ENCODE measurements at places on chromosomes 6 and 20.

- DNase-seq = no peak
Observed at GRCh38 chr6:27679308-27679963, 206.5 kb upstream of the ZNF184 start.

GRCh38 chr6:324116-324728 is 31.9 kb downstream of the DUSP22 start:
- no peak for DNase-seq

DNA sequence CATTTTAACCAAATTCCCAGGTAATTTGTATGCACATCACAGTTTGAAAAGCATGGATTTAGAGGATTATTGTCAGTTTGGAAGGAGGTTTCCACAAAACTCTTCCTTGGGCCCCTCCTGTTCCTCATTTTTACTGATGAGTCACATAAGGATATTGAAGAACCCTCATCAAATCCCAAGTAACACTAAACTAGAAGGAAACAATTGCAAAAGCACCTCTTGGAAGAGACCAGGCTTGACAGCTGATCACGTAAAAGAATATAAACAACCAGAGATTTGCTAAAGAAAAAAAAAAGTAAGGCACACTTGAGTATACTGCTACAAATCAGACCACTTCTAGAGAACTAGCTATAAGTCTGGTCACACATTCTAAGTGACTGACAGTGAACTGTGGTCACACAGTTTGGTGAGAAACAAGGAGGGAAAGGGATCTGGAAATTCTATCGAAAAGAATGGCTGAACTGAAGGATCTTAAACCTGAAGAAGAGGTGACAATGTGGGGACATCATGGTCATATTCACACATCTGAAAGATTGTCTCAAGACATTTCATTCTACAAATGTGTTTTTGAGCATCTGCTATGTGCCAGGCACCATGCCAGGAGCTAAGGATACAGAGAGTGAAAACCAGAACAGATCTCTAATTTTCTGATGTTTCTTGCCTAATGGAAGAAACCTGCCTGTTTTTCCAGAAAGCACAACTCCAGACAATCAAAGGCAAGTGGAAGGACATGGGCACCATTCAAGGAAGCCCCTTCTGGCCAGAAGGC is 24.1 kb downstream of the ZHX3 start:
- no peak for DNase-seq

- DNase-seq = no peak
Observed at GRCh38 chr6:111603040-111603439, 2.6 kb downstream of the TRAF3IP2 start.

DNA sequence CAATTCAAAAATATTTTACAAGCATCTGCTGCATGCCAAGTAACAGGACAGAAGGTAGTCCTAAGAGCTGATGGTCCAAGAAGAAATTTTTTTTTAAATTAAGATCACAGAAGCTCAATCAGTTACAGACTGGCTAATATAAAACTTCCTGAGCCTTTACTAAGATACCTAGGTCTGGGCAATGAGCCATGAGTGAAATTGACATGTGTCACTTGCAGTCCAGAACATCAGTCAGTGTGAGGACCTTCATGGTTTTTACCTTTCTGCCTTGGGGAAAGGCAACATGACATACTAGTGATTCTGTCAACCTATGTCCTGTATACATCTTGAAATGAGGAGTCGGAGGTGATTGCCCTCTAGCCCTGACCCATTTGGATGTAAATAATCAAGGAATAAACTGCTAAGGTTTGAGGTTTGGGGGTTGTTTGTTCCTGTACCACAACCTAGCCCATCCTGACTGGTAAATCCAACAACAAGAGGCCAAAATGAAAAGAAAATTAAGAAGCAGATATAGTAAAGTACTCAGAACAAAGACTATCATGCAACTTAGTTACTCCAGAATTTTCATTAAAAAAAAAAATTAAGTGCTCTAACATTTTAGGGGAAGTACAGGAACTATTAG is 70.0 kb downstream of the CNKSR3 start:
- no peak for DNase-seq

- no peak for DNase-seq
Observed at GRCh38 chr6:25295651-25296050, 16.5 kb downstream of the CARMIL1 start.

GRCh38 chr6:3835785-3836184 is 13.4 kb upstream of the FAM50B start:
- no peak for DNase-seq

GRCh38 chr20:49853640-49854039 is 41.0 kb downstream of the SLC9A8 start:
- peak; percentile 17 for DNase-seq

- DNase-seq = peak; percentile 64
Observed at GRCh38 chr6:14079433-14079832, 38.1 kb upstream of the CD83 start.

GRCh38 chr6:118867181-118867580 is 26.8 kb upstream of the ASF1A start:
- DNase-seq = no peak

GRCh38 chr6:146550911-146551310 is 7.3 kb downstream of the RAB32 start:
- DNase-seq = no peak

DNA sequence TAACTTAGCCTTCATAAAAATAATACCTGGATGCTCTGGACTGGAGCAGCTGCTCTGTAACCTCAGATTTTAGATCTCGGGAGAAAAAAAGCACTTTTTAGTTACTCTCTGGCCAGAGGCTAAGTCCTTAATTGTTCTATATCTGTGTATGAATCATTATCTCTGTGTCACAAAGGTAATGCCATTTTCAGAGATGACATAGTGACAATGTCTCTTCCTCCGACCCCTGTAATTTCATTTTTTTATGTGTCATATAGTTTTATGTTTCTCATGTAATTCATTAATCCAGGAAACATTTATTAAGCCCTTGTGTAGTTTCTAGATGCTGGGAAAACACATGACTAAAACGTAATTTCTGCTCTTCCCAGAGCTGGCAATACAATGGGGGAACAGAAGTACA is 55.6 kb downstream of the SENP6 start:
- DNase-seq = no peak

DNA sequence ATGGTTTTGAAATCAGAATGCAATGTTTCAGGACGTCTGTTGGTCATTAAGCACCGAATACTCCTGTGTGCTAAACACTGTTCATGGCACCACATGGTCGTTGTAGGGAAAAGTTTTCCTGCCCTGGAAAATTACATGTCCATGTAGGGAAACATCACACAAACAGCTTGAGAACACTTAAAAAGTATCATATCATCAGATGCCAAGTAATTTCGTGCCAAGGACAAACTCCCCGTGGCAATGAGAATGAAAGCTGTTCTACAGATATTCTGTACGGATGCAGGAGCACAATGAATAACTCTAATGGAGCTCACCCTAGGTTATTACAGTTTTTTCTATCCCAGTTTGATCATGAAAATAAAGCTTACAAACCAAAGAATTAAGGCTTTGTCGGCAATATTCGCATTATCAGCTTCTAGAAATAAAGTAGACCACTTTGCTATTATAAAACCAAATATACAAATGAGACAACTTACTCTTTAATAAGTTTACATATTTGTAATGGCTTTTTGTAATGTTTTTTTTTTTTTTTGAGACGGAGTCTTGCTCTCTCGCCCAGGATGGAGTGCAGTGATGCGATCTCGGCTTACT is 4.6 kb upstream of the DST start:
- no peak for DNase-seq

DNA sequence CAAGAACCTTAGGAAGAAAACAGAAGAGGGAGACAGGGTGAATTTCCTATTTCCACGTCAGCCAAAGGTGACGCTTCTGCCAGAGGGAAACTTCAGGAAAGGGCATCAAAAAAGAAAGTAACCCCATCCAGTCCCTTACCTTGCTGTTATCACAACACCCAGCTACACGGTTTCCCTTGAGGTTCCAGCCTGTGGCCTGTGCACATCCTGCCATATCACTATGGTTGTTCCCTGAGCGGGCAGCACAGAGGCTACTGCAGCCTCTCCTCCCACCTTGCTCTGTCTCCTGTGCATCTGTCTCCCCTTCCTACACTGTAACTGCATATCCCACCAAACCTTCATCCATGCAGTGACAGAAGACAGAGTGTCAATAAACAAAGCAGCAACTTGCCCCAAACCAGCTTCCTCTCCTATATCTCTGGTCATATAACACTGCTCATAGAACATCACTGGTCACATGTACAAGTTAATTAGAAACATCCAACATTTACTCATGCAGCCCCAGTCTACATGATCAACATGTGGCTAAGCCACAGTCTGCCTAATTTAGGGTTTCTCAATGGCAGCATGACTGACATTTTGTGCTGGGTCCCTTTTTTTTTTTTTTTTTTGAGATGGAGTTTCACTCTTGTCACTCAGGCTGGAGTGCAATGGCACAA is 54.7 kb downstream of the GFOD1 start:
- no peak for DNase-seq

DNA sequence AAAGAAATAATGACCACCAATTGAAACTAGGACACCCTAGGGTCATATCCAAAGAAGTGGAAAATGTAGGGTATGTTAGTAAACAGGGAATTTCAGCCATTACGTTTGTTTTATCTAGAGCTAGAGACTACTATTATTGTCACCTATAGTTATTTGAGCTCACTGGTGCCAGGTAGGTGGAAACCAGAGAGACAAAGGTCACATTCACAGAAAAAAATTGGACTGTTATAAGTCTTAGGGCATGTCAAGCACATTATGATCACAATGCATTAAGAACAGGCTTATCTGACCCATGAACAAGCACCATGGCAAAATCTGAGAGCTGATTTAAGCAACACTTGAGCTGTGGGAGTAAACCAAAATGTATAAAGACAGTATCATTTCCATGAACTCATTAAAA is 530.1 kb upstream of the CITED2 start:
- DNase-seq = no peak

DNA sequence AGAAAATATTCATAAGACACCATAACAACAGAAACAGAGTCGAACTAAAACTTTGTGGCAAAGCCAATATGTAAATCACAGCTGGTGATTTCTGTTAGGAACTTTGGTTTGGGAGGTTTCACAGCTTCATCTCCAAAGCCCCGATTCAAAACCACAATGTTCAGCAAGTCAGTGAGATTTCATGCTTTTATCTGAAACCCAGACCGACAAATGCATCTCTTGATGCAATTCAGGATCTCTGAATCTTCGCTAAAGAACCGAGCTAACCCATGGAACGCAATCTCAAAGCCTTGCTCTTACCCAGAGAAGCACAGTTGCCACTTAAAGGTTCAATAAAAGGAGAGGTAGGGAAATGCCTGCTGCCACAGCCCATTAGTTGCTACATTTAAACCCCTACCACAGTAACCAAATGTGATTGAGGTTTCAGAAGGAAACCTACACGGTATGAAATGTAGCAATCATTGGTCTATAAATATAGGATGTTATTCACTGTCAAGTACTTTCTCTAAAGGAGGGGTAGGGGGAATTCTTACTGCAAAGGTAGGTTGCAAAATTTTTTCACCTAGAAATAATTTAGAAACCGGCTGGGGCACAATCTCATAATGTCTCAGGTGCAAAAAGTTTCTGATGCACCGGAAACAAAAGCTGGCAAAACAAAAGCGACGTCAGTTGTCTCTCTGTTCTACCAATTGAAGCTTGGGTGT is 381.0 kb upstream of the ARID1B start:
- DNase-seq = no peak

DNA sequence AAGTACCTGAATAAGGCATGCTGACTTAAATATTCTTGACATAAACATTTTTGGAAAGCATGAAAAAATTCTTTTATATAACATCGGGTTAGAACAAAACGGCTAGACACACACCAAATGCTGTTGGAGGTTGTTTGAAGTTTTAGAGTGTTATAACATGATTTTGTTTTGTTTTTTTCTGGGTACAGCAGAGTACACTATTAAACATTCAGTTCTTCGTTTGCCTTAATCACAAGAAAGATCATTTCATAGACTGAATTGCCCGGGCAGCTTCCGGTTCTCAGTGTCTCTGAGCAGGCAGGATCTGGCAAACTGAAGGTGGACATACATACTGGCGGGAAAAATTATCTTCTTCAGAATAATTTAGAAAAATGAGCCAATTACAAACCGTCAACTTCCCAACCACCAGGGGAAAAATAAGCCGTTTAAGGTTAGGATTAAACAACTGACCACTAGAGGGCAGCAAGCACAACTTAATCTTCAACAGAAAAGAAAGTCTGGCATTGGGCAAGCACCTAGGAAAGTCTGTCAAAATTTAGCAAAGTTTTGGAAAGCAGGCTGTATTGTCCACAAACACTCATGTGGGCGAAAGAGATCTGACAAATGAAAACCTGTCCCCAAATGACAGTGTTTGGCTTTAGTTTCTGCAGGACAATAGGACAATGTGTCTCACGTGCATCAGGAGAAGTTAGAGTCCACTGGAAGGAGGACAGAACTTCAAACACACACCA is 15.0 kb downstream of the ZNF217 start:
- peak; percentile 42 for DNase-seq

GRCh38 chr6:71722736-71723135 is 163.6 kb upstream of the RIMS1 start:
- no peak for DNase-seq

DNA sequence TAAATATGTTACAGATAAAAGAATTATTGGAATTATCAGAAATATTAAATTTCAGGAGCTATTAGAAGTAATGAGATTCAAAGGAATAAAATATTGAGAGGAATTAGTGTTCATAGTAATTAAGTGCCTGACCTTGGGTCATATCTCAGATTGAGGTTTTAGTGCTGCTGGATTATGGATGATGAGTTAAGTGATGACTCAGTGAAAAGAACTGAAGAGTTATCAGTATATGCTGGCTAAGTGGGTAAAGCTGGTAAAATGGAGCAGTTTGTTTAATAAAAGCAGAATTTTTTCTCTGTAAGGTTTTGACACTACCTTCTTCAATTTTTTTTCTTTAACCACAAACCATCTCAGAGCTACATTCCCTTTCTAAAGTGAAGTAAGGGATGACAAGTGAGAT is 206.7 kb downstream of the MANEA start:
- DNase-seq = no peak

GRCh38 chr6:138719011-138719635 is 54.4 kb upstream of the CCDC28A start:
- DNase-seq = no peak
